ENCODE measurements at places on chromosomes 3 and 15.

DNA sequence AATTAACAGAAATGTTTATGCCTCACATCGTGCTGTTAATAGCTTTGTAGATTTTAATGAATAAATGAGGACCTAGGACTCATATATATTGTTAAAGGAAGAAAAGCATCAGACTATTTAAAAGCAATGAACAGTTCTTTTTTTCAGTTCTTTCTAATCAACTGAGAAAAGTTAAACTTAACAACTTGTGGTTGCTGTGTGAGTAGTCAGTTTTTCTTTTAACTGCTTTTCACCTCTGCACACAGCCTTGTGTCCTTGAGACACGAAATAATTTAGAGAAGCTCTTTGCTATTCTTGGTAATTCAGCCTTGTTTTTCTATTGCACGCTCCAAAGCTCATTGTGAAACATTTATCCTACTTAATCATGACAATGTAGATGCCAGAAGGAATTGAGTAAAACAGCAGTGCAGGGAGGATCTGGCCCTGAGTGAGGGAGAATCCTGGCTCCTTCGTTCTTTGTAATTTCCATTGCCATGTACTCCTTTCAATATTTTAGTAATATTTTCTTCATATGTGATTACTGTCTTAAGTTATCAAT lies 499.0 kb downstream of the PYDC2 start:
- DNase-seq = peak; percentile 68

DNA sequence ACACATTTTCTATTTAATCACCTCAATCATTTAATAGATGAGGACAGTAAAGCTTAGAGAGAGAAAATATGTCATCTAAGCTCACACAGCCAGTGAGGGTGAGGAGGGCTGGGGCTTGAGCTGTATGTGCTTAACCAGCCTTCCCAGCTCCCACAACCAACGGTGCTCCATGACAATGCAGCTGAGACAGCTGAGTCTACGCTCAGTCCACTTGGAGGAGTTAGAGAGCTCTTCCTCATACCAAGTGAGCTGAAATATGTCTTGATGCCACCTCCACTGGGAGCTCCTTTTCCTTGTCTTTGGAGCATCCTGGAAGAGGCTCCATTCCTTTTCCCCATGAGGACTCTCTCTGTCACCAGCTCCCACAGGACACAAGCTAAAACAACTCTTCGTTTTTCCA lies 9.3 kb downstream of the HOMER2 start:
- no peak for DNase-seq

DNA sequence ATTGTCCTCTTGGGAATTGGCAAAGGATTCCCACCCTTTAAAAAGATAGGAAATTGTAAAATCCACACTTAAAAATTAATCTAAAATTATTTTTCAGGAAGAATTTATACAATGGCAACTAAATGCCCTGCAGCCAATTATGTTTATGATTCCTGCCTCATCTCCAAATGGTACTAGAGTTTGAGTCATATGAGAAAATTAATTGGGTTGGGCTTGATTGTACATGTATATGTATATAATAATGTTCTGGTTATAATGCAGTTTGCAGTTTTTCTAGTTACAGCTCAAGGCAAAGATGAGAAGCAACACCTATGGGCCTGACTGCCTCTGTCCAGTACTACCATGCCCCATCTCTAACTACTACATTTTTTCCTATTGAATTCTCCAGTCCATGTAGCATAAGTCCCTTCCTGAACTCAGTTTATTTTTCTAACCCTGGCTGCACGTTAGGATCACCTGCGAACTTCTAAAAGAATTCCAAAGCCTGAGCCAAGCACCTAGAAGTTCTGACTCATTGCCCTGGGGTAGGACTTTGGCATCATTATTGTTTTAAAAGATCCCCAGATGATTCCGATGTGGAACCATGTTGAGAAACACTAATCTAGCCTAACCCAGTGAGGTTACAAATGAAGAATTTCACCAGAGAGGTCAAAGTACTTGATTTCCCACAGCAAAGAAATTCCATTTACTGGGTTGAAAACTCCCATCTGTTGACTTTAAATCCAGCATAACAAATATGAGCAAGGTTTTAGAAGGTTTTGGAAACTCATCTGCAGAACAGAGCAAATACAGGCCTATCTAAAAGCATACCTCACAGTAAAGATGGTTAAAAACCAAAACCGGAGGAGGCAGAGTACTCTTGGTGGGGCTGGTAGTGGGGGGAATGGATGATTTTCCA lies 19.4 kb downstream of the TGFBR2 start:
- no peak for DNase-seq

DNA sequence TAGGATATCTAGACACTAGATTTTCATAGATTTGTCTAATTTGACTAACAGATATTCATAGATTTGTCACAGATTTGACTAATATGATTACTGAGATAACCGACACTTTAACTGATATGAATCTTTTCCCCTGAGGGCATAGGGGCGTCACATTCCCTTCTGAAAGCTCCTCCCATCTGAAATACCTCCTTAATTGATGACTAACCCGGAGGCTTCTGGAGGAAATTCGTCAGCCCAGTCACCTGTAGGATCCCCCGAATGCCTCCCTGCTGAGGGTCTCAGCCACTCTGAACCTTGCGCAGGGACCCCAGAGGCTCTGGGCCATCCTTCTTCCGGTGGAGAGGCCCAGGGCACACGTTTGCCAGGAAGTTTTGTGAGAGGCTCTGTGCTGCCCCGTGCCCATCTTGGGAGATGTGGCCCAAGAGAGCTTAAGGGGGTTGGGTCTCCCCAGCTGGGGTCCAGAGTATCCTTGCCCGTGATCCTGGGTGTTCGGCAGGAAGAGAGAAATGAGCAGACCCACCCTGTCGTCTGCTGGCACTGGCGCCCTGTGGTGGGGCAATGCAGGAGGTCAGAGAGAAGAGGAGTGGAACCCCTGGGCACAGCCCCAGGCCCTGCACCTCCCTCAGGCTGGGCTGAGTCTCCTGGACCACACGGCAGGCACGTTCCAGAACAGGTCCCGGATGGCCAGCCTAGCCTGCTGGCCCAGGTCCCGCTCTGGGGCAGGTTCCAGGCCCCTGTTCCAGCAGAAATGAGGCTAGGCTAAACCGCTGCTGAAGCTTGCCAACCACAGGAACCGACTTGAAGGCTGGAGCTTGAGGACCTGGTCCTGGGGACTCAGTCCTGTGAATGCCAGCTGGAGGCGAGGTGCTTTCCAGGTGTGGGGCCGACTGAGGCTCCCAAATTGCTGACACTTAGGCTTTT lies 1.7 kb downstream of the PLA2G4D start:
- no peak for DNase-seq

DNA sequence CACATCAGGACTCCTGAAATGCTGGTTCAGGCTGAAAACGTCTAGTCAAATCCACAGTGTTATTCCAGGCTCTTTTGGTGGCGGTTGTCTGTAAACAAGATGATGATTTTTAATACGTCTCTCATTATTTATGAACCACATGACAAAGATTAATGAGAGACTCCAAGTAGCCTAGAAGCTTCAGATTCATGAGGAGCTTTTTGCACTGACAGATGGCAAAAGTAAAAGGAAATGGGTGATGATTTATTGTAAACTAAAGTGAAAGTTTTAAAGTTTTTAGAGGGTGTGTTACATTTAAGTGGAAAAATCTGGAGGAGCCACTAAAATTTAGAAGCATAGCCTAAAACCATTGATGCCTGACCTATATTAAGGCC lies 77.0 kb downstream of the BBX start:
- no peak for DNase-seq

All from renal pelvis (tissue), 12 donors.